Thyroid gland (tissue), 4 donors: ENCODE measurements at places on chromosomes 11 and 22. TPM values are rescaled to one million over a fixed set of nuclear protein-coding genes. Genes with fewer than 3 reads are reported as not detected.
A peak's percentile ranks its signal among the peaks of the same experiment; 100 is the strongest.

DNA sequence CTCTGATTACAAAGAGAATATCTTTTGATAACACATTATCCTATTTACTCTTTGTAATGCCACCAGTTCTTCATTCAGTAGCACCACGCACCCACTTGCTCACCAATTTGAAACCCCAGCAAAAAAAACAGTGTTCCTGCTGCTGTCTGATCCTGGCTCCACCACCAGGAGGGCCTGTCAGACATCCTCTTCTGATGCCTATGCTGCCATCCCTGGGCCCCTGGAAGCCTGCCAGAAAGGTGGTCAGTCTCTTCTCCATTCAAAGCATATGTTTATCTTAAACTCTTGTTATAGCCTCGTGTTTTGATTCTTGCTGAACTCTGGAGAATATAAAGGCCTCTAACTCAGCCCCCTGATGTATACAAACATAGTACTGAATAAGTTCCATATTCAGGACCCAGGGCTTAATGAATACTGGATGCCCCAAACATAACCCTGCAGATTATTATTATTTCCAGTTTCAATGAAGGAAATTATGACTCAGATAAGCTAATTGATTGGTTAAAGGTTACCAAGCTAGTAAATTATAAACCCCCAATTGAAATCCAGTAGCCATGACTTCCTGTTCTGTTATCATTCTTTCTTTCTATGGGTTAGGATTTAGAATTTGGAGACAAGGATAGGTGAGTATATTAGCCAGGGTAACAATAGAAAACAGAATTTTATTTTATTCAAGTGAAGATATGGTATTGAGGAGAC lies 116.7 kb downstream of the NTM start:
- DNase-seq = no peak
- no peaks in the 10 kb centered on the region for H3K36me3 ChIP-seq
- no peaks in the 10 kb centered on the region for H3K4me1 ChIP-seq
- H3K27me3 ChIP-seq = no peaks in the 10 kb centered on the region

TEAD1 gene
- 71.5 TPM for total RNA-seq

DNA sequence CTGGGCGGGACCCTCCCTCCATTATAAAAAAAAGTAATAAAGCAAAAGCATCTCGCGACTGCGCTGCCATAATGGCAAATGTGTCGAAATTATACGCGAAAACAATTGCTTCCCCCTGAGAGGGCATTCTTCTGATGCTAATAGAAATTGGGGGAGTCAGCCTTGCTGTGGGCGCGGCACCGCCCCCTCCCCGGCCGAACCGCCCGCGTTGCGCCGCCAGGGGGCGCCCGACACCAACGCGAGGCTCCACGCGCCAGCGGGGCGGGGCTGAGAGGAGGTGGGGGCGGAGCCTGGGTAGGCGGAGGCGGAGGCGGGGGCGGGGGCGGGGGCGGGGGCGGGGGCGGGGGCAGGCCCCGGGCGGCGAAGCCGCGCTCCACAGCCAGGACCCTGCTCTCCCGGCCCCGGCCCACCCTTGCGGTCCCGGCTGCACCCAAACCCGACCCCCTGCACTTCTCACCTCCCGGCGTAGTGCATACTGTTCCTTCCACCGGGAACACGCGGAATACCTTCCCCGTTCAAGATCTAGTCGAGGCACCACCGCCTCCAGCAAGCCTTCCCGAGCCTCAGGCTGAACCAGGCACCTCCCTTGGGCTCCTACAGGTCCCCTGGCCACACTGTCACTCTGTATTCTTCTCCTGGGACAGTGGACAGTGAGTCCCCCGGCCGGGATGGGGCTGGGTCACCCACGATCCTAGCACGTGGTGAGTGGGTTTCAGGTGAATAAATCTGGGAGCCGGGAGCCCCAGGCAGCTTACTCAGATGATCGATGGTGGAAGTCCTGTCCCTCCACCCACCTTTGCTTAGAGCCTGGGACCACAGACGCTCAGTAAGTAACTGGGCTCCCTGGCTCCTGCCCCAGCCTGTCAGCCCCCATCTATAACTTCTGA lies 15.5 kb upstream of the UPK3A start:
- peak; percentile 79 for DNase-seq
- peak overlapping the region; percentile 27 for H3K27ac ChIP-seq
- H3K4me3 ChIP-seq = no peak overlapping the region
- no peaks in the 10 kb centered on the region for H3K36me3 ChIP-seq
- H3K4me1 ChIP-seq = peaks cover 10% of the 10 kb centered on the region
- H3K27me3 ChIP-seq = no peaks in the 10 kb centered on the region

DNA sequence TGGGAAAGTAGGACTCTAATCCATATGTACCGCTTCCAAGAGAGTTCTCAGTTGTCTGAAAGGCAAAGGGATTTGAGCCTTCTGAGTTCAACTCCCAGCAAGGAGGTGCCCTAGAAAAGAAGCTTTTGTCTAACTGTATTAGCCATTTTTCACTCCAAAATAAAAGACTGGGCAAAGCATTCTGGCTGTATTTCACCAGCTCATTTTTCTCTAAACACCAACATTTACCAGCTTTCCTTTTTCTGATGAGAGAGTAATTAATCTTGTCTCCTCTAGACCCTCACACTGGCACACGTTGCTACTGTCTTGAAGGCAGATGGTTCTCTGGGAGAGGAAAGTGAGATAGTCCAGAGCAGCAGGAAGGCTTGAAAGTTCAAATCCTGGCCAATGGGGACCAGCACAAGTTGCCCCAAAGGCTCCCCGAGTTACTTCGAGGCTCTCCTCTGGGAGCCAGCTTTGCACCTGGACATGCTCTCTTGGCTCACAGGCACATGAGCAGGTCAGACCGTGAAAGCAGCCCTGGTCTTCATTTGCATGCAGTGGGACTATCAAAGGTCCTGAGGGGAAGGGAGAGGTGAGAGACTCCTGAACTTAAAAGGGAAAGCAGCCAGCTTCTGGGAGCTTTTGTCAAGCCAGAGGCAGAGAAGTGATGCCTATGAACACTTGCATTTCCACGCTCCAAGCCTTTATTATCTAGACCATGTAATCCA lies 100.0 kb downstream of the NTM start:
- no peaks in the 10 kb centered on the region for H3K27me3 ChIP-seq
- no peaks in the 10 kb centered on the region for H3K4me1 ChIP-seq
- H3K4me3 ChIP-seq = no peak overlapping the region
- H3K27ac ChIP-seq = no peak overlapping the region
- no peaks in the 10 kb centered on the region for H3K36me3 ChIP-seq

OR52I1 gene
- not detected for total RNA-seq

DNA sequence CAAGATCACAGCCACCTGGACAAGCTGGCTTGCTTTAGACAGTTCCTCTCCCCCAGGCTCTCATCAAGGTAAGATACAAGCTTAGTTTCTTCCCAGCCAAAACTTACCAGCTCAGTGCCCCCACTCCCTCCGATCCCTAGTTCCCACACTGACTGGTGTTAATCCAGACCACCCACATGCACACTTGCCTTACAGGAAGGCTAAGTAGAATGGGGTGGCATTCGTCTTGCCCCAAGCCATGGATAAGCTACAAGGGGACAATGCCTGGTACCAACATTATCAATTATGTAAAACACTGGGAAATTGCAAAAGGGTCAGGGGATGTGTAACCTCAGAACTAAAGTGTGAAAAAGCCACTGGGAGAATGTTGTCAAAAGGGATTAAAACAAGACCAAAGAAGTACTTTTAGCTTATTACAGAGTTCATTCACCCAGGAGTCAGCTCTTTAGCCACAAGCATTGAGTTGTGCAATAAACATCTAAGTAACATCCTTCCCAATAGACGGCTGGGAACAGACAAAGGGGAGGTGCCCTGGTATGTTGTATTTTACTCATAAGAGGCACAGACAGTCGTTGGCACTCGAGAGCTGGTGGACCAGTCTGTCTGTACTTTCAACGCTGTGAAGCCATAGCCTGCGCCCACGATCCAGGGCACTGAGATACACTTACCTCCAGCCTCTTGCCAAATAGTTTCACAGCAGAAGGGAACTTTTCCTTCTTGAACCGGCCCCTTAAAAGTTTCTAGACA lies 1.1 kb downstream of the DHCR7 start:
- H3K27me3 ChIP-seq = no peaks in the 10 kb centered on the region
- H3K27ac ChIP-seq = peak overlapping the region; percentile 71
- H3K36me3 ChIP-seq = peaks cover 2% of the 10 kb centered on the region
- peaks cover 24% of the 10 kb centered on the region for H3K4me1 ChIP-seq

XKR3 gene
- not detected for total RNA-seq

KCTD14 gene
- 23.7 TPM for total RNA-seq

LMF2 gene
- total RNA-seq = 90.6 TPM
